ENCODE measurements at places on chromosomes 6 and 20.

DNA sequence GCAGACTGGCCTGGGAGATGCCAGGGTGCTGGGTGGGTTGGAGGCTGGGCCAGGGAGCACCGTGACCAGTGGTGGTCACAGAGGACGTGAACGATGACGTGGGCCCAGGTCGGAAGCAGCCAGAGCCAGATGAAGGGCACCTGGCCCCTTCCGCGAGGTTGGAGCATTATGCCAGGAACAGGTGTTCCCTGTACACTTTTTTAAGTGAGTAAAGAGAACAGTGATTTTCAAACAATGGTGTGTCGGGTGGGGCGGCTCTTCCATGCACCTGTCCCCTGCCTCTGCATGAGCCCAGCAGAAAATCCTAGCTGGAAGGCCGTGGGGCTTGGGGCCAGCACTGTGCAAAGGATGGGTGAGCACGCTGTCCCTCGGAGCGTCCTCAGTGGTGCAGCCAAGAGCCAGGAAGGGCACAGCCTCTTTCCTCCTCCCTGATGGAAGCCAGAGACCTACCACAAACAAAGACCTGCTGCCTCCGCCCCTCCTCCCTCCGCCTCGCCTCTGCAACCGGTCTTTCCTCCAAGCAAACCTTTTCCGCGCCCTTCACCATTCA, 350.5 kb downstream of the ZFAND3 start:
- DNase-seq: no peak

DNA sequence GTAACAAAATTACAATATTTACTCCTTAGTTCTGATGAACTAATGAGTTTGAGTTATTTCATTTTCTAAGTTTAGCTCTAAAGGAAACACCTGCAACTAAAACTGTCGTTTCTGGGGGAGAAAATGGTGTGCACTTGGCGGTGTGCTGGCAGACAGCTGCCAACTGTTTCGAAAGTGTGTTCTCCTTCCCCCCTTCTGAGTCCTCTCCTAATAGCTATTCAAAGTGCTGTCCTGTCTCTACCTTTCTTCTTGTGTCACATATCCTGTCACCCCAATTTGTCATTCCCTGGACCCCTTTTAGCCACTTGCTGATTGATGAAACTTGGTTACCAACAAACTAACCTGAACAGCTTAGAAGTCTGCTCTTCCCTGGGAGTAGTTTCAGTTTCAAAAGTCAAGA, 4.9 kb upstream of the UBE2J1 start:
- no peak for DNase-seq

DNA sequence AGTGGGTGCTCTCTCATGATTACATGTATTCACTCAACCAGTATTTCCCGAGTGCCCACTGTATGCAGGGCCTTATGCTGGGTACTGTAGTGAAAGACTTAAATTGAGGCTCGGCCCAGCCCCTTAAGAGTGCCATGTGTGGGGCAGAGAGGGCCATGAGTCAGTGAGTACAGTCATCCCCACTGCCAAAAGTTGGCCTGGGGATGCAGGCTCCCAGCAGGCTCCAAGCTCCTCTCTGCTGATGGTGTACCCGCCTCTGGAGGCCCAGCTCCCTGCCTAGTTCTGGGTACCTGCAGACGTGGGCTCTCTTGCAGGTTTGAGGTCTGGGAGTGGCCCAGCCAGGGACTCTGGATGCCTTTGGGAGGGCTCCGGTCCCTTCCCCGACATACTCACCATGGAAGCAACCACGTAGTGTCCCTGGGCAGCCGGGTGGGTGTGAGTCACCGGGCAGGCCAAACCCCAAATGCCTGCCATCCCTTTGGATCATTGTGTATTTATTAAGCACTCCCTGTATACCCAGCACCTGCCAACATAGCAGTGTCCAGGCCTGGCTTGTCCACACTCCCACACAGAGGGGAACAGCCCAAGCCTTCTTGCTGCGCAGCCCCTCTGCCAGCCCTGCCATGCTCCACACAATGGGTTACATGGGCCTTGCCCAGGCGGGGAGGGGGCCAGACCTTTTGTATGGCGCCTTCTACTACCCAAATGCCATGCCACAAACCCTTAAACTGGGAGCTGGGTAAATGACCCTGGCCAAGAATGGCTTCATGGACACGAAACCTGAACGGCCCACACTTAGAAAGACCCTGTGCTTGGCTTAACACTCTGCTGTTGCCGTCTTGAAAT, 153.6 kb downstream of the VEGFA start:
- no peak for DNase-seq

DNA sequence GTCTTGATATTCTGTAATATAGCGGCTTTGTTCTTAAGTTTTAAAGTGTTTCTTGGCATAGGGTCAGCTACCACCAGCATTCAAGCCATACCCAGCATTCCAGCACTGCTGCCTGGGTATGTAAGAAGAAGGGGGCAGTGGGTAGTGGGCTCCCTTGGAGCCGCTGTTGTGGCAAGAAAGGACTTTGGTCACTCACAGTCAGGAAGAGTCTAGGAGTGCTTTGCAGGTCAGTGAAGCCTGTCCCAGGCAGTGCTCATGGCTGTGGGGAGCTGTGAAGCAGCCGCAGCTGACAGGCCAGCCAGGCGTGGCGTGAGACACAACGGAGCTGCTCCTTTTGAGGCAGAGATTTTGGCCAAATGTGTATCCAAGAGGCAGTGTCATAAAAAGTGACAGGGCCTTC, 512.0 kb downstream of the CDKAL1 start:
- DNase-seq: no peak

- DNase-seq: no peak
Measured at GRCh38 chr6:157787080-157787479, 36.0 kb upstream of the SNX9 start.

DNA sequence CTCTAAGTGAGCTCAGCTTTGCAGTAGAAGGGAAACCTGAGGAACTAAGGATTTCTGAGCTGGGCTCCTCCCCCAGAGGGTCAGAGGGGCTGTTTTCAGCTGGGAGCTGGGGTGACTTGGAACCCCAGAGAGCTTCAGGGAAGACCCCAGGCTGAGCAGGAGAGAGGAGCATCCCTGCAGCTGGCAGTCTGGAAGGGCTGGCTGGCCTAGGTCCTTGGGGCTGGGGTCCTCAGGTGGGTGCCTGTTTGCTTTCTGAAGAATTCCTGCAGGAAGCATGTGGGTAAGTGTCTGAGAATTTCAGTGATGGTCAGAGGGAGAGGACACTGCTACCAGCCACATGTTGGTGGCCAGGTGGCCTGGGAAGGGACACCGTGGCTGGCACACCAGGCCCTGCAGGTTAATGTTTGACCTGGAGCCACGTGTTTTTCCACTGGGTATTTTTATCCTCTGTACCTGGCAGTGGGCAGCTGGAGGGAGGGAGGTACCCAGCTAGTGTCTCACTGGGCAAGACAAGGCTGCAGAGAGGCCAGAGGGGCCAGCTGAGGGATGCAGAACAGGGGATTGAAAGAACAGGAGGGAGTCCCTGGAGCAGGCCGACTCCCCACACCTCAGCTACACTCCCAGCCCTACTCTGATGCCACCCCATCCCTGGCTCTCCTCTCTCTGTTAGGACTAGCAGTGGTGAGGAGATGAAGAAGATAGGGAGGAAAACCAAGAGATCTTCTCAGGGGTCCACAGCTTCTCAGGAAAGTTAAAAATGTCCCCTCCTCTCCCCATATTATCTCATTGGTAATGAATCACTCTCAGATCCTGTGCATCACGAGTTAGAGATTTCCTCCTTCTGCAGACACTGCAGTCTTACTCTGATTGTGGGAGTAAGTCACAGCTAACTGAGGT, 143.6 kb downstream of the VEGFA start:
- no peak for DNase-seq

DNA sequence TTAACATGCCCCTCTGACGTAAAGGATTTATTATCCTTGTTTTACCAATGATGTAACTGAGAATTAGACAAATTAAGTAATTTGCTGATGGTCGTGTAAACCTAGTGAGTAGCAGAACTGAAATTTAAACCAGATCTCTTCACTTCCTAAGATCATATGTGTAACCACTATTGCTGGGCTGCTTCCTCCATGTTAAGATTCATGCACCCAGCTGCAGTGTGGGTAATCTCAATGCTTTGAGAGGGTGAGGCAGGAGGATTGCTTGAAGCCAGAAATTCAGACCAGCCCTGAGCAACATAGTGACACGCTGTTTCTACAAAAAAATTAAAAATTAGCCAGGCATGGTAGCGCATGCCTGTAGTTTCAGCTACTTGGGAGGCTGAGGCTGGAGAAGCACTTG, 97.9 kb downstream of the L3MBTL3 start:
- DNase-seq: no peak

DNA sequence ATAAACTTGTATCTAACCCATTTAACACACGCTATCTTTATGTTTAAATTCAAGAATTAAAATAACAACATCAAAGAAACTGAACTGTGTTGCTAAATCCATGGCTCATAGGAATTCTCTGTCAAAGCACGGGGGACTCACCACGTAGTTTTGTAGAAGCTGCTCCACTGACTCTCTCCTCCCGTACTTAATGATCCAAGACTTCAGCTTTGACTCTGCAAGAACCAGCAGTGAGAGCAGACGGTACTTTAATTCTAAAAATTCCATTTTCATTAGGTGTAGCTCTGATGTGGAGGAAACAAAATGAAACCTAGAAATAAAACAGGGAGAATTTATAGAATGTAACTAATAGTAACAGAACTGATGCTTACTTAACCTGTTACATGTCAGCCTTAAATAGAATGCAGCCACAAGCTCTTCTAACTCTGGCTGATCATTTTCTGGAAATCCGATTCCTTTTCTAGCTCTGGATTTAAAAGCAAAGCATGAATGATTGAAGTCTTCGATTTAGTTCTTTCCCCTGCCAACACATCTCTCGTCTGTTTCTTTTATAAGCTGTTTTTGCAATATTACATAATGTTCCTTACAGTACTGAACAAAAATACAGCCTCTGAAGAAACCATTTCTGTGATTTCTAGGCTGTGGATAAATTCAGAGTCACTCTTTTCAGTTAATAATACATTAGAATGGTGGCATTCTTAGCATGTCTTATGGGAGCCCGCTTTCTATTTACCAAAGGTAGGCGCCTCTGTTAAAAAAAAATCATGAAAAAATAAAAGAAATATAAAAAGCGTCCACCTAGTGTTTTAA, 165.5 kb downstream of the SYNE1 start:
- no peak for DNase-seq

DNA sequence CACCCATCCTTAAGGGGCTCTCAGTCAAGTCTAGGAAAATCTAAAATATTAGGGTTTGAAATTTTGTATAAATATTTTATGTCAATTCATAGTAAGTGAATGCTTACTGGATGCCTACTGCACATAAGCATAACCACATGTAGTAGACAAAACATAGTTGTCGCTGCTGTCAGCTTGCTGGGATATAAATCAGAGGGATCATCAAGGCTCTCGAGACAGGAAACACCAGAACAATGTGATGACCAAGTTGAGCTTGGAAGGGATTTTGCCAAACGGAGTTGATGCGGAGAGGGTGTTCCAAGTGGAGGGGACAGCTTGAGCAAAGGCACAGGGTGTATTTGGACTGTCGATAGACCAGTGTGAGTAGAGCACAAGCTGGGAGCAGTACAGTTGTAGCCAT, 105.8 kb upstream of the SUPT3H start:
- no peak for DNase-seq

DNA sequence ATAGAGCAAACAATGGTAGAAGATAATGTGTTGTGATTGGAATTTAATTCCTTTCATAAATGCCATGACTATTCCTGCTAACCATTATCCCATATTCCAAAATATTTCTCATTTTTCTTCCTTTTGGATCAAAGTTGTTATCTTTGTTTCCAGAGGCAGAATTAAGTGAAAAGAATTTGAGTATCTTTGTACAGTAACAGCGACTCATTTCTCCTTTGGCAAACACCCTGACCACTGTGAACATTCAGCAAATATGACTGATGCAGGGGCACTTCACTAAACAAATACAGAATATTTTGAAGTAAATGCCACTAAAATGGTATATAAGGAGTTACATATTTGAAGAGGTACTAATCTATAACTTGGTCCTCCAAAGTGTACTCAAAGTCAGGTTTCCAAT, 105.0 kb upstream of the LAMP5 start:
- no peak for DNase-seq

DNA sequence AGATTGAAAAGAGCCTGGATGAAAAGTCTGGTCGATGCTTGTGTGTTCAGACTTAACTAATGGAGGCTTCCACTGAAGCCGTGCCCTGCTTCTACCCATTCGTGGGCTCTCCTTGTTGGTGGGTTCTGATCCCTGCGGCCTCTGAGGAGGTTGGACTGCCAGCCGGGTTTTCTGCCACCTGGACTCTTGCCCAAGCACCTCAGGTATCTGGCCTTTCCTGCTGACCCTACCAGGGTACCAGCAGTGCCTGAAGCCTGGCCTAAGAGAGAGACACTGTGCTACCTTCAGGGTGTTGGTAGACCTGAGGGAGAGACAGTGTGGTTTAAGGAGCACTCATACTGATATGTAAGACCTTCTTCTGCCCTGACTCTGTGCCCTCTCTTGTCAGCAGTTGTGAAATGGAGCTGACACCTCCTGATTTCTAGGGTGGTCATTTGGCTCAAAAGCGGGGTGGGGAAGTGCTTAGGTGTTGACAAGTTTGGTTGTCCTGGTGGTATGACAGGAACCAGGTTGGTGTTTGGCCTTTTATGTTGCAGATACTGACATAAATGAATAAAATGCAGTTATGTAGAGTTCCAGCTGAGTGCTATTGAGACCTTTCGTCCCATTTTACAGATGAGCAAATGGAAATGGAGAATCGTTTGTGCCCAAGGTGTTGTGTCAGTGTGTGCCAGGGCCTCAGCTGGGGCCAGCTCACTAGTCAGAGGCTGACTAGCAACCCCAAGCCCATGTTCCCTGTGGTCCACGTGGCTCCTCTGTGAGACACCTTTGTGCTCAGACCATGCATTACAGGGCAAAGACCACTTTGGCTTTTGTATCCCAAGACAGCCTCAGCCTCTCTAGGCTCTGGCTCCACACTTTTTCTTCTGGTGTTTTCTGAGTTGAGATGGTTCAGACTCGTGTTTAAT, 3.1 kb downstream of the PLCG1 start:
- no peak for DNase-seq

GRCh38 chr20:3014179-3014578, 29.2 kb upstream of the GNRH2 start:
- no peak for DNase-seq

DNA sequence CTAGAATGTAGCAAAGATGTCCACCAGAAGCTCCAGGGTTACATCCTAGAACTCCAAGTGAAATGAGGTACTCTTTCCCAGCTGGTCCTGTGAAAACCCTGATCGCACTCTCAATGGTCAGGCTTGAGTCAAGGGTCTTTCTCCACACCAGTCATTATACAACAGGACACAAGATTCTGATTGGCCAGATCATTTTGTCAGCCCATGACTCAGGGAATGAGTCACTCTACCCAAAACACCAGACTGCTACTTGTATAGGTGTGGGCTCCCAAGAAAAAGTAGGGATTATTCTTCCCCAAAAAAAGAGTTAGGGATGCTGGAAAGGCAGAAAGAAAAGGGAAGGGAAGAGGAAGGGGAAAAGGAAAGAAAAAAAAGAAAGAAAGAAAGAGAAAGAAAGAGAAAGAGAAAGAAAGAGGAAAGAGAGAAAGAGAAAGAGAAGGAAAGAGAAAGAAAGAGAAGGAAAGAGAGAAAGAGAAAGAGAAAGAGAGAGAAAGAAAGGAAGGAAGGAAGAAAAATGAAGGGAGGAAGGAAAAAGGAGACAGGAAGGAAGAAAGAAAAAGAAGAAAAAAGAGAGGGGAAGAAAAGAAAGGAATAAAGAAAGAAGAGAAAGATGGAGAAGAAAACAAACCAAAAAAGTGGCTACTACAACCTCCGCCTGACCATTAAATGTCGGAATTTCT, 30.5 kb downstream of the ANKEF1 start:
- DNase-seq: no peak

All from smooth muscle cell of the brain vasculature (primary cell).